Mononuclear cell (primary cell): ENCODE measurements at places on chromosomes 7 and 10. TPM values are rescaled to one million over a fixed set of nuclear protein-coding genes. Genes with fewer than 3 reads are reported as not detected.

CRPPA gene
- total RNA-seq: 0.63 TPM

CHST3 gene
- under 0.01 TPM for total RNA-seq

ADAMTS14 gene
- not detected for total RNA-seq

CTAGE6 gene
- 0.42 TPM for total RNA-seq

AVL9 gene
- total RNA-seq: 22.7 TPM

NPSR1 gene
- not detected for total RNA-seq

CALHM3 gene
- total RNA-seq: not detected

C10orf90 gene
- total RNA-seq: not detected

CHST15 gene
- 23.9 TPM for total RNA-seq

TAS2R5 gene
- 0.10 TPM for total RNA-seq

KLLN gene
- total RNA-seq: 0.84 TPM

SEMA3C gene
- total RNA-seq: 9.7 TPM

KCND2 gene
- total RNA-seq: not detected

LBX1 gene
- total RNA-seq: not detected

FZD8 gene
- total RNA-seq: 0.94 TPM

ZNF727 gene
- 0.52 TPM for total RNA-seq

ADRA2A gene
- 0.21 TPM for total RNA-seq

ZNF425 gene
- total RNA-seq: 0.10 TPM

RBP3 gene
- total RNA-seq: not detected

GOLGA7B gene
- total RNA-seq: 1.7 TPM

ADAP1 gene
- total RNA-seq: 24.3 TPM

GAD2 gene
- total RNA-seq: under 0.01 TPM

MMD2 gene
- total RNA-seq: not detected

OPN1SW gene
- total RNA-seq: not detected

FAS gene
- 53.3 TPM for total RNA-seq

MRM2 gene
- total RNA-seq: 4.4 TPM

AGAP5 gene
- total RNA-seq: 1.8 TPM
